ENCODE measurements at places on chromosomes 1 and 21.

DNA sequence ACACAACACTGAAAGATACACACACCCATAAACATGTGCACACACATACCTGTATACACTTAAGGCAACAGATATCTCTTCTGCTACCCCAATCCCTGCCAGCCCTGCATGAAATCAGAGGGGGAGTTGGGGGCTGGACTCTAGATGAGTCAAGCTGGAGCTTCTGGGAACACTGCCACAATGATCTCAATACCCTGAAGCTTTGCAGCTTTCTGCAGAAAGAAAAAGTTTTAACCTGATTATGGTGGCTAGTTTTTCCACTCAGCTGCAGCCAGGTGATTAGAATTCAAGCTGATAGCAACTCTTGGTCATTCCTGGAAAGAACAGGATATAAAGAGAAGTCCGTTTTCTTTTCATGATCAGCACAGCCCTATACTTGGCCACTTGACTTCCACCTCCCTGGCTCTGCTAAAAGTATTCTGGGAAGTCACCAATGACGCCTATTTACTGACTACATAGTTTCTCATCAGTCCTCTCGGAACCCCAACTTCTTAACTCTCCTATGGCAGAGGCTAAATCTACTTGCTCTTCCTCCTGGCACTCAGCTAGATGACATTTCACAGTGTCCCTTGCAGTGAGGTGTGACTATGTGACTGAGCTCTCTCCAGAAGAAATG, 20.7 kb upstream of the DNASE2B start:
- peak; percentile 37 for DNase-seq

DNA sequence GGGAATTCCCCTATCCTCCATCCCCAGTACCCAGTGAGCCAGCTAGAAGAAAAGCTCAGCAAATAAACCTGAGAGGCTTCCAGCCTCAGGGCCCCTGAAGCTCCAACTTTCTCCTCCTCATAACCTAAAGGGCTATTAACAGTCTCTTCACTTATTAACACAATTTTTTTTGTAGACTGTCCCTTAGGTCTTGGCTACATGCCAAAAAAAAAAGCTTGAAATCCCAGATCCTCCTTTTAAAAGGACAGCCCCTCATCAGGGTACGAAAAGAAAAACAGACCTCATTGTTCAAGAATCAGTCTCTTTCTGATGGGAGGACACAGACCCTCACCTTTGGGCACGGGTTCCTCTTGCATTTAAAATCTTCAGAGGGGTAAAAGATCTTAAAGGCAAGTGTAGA, 72.8 kb upstream of the CD1D start:
- no peak for DNase-seq

DNA sequence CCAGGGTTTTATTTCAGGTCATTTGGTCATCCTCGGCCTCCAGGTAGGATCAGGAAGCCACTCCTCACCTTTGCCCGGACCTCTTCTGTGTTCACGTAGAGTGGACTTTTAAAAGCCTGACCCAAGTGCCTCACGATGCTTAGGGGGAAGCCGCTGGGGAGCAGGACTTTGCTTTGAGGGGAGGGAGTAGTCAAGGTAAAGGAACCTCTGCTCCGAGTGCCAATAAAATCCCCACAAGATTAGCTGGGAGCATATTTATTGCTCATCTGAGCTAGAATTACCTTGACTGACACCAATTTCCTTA, 603 bp upstream of the DHRS3 start:
- DNase-seq, result no peak

- DNase-seq, result no peak
These were observed 77.9 kb downstream of the FBXO2 start for GRCh38 chr1:11576109-11576875.

DNA sequence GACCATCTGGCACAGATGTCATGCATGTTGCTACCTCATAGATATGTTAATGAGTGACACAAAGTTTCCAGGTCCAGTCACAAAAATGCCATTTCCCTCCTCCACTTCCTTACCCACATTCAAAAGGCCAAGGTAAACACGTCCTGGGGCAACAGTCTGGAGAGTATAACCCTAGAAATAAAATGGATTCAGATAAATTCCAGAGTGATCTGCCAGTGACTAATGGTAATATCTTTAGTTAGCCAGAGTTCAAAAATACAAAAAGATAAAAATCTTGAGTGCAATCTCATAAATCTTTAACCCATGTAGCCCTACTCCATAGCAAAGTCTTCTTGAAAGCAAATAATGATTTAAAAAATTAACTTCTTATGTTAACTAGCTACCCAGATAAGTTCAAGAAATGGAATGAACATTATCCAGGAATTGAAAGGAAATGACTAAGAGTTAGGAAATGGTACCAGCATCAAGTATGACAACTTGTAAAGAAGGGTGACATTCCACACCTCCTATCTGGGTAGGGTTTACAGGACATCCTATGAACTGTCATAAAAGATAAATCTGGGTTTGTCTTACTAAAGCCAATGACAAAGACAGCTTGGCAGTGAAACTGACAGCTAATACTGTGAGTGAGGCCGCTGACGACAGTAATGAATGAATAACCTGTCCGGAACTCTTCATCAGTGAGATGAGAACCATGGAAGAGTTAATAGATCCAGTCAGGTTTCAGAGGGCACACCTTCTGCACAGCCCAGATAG, 18.1 kb downstream of the RGS2 start:
- DNase-seq, result no peak

GRCh38 chr1:232432313-232432712, 197.6 kb downstream of the SIPA1L2 start:
- no peak for DNase-seq

DNA sequence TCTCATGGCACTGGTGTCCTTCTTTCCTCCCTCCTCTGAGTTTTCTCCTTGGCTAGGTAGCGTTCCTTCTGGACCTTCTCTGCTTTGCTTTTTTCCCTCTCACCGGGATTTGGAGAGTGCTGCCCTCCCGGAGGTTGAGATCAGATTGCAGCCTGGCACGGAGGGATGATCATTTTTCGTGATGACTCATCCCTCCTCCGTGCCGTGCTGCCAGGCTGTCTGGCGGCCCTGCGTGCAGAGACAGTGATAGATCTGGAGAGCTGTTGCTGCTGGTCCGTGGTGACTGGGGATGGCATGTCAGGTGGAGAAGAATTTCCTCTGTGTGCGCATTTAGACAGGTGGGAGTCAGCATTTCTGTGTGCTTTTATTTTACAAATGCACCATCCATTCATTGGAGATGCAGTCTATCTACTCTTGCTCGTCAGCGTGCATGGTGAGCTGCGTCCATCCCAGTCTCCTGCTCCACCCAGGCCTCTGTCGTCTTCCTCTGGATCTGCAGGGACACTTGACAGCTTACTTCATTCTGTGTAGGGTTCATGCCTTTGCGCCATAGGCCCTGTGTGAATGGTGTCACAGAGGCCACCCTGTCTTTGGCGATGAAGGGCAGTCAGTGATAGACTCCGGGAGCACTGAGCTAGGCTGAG, 104.4 kb downstream of the PCBP3 start:
- DNase-seq, result no peak

GRCh38 chr1:33292726-33293340, 28.1 kb downstream of the A3GALT2 start:
- no peak for DNase-seq

DNA sequence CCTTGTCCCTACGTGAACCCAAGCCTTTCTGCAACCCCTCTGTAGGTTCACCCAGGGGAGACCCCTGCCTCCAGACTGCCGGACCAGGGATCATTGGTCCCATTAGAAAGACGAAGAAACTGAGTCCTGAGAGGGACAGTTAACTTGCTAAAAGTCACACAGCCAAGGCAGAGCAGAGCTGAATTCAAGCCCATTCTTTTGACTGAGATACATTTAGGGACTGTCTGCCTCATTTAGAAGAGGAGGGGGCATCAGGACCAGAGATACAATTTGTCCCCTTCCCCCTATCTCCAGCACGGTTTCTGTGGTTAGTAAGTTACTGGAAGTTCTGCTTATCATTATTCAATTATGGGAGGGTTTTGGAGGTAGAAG, 19.1 kb downstream of the KCNQ4 start:
- no peak for DNase-seq

- DNase-seq, result no peak
These were observed 4.0 kb upstream of the NKAIN1 start for GRCh38 chr1:31243501-31244286.

- no peak for DNase-seq
These were observed 25.7 kb upstream of the KCNK1 start for GRCh38 chr1:233587958-233588799.

DNA sequence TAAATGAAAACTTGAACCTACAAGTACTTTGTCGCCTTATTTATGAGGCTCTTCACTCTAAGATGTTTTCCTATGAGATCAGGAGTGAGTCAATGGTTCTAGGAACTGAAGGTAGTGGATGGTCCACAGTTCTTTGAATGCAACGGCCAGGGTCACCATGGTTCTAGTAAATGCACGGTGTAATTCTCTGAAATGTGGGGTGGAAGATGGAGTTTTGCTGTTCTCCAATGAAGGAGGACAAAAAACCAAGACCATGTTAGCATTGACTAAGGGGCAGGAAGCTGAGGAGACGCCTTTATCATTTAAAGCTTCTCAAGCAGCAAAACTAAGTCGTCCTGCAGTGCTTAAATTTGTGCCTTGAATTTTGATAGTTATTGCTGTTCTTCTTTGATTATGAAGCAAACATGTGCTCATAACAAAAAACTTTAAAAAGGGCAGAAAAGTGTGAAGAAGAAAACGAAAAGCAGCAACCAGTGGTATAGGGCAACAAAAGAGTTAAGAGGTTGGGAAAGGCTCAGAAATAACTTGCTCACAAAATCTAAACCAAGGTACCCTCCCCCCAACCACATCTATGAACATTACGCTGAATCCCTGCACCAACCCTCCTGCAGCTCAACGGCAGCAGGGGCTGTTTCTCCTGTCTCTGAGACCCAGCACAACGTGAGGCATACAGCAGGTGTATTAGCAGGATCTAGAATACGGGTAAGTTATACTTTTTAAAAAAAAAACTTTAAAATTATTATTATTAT, 85.0 kb downstream of the MRPL37 start:
- DNase-seq, result no peak

DNA sequence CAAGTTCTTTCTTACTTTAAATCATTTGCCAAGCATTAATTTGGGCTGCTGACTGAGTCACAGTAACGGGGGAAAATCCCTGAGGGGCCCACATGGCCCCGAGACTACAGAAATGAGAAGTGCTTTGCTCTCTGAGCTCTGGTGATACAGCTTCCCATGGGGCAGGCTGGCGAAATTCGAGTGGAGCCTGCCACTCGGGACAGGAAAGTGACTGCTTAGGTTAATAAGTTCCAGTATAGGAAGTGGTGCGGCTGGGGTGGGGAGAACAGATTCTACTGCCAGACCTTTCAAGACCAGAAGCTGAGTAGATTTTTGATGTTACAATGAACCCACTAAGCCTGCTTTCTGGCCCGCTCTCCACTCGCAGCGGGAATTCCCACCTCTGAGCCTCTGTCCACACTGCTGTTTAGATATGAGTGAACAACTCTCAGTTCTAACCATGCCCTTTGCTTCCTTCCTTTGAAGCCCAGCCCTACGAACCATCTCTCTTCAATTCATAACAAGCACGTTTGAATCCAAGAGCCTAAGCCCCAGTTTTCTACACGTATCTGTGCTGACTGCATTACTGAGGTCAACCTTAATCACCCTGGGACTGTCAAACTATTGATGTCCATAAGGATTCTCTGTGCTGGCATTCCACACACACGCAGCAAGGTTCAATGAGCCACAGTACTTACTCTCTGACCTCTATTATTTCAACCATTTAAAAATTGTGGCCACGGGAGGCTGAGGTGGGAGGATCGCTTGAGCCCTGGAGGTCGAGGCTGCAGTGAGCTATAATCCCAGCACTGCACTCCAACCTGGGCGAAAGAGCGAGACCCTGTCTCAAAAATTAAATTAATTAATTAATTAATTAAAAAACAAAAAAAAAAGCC, 9.6 kb downstream of the ZBTB17 start:
- no peak for DNase-seq

- DNase-seq, result no peak
These were observed 42.2 kb upstream of the RGS21 start for GRCh38 chr1:192274588-192274987.

GRCh38 chr1:196550731-196551130, 57.5 kb downstream of the KCNT2 start:
- DNase-seq, result no peak

DNA sequence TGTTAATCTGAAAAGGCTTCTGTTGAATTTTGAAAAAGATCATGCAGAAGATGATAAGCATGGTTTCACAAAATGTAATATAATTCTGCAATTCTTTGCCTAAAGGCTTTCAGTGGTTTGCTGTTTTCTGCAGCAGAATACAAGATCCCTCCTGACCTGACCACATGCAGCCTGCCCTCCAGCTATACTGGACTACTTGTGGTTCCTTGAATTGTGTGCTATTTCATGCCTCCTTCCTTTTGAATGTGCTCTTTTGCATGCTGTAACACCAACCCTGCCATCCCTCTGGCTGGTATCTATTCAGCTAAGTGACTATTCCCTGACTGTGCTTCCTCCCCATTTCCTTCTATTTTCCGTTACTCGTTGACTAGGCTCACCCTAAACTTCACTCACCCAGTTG, 55.5 kb downstream of the CACNA1E start:
- no peak for DNase-seq

DNA sequence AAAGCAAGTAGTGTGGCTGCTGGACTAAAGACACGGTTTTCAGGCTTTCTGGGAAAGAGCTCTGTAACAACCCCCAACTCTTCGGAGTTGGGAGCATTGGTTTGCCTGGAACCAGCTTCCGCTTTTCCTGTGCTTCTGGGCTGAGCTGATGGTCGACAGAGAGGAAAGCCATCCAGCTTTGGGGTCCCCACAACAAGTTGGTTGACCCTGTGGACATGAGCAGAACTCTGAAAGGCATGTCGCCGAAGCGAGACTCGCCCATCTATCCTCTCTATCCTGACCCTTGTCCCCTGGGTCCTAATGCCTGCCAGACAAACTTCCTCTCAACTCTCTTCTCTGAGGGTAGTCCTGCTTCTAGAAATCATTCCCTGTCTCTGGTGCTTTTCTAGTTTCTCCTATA, 31.9 kb upstream of the FCGR2A start:
- no peak for DNase-seq

DNA sequence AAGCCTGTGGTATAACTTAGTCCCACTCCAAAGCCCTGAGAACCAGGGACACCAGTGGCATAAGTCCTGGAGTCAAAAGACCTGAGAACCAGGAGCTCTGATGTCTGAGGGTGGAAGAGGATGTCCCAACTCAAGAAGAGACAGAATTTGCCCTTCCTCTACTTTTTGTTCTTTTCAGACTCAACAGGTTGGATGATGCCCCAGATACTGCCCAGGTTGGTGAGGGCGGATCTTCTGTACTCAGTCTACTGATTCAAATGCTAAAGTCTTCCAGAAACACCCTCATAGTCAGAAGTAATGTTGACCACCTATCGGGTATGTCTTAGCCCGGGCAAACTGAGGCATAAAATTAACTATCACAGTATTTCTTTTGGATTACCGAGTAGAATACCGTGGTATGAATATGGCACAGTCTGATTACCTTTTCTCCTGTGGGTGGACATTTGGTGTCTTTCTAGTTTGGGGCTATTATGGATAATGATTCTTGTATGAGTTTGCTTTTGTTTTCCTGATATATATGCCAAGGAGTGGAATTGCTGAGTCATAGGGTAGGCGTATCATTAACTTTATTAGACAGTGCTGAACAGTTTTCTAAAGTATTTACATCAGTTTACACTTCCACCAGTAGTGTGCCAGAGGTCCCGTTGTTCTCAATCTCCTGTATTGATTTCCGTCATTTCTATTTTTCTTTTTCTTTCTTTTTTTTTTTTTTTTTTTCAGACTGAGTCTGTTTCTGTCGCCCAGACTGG, 3.2 kb upstream of the CHAF1B start:
- no peak for DNase-seq

GRCh38 chr1:201482755-201483154, 13.8 kb upstream of the PHLDA3 start:
- DNase-seq, result no peak

GRCh38 chr1:6106977-6107376, 61.3 kb downstream of the KCNAB2 start:
- DNase-seq, result no peak
